Gastroesophageal sphincter (tissue), 4 donors: ENCODE measurements at places on chromosomes 3 and 15. TPM values are rescaled to one million over a fixed set of nuclear protein-coding genes. Genes with fewer than 3 reads are reported as not detected.
A peak's percentile ranks its signal among the peaks of the same experiment; 100 is the strongest.

DNA sequence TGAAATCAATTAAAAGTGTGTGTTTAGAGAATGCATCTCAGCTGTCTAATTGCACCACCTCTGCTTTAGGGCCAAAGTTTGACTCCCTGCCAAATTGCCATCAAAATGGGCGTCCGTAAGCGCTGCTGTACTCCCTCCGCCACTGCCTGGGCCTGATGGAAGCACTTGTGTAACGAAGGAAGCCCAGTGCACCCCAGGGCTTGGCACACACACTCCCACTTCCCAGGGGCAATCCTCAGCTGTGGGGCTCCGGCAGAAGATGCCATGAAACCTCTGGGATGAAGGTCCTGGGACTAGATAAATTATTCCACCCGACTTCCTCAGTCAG, 137.8 kb downstream of the RORA start:
- no peak overlapping the region for H3K4me3 ChIP-seq
- peaks cover 7% of the 10 kb centered on the region for H3K4me1 ChIP-seq
- H3K27me3 ChIP-seq = no peaks in the 10 kb centered on the region
- ATAC-seq = no peak
- H3K27ac ChIP-seq = peak overlapping the region; percentile 20

DNA sequence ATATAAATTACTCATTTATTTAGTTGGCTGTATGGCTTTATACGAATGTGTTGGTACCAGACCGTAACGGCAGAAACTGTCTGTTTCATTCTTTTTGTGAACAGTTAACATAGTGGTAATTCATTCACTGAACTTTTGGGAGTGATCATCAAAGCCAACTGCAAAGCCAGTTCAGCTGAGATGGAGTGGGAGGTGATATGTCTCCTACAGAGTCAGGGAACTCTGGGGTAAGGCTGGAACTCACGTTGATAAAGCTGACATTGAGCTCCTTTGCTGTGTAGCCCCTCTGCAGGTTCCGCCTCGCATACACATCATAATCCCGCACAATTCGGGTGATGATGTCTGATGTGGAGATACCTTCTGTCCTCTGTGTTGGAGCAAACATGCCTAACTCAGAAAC, 25.4 kb downstream of the SLC51A start:
- H3K4me3 ChIP-seq = no peak overlapping the region
- ATAC-seq = no peak
- no peak overlapping the region for H3K27ac ChIP-seq
- H3K4me1 ChIP-seq = no peaks in the 10 kb centered on the region
- H3K27me3 ChIP-seq = no peaks in the 10 kb centered on the region
- H3K36me3 ChIP-seq = peaks cover 93% of the 10 kb centered on the region

The CHDH gene
- total RNA-seq = 13.1 TPM

GRCh38 chr15:88990185-88990679, 77.1 kb upstream of the MFGE8 start:
- H3K36me3 ChIP-seq = no peaks in the 10 kb centered on the region
- H3K4me1 ChIP-seq = no peaks in the 10 kb centered on the region
- H3K4me3 ChIP-seq = no peak overlapping the region
- no peak for ATAC-seq
- no peak overlapping the region for H3K27ac ChIP-seq

GRCh38 chr3:134798681-134799311, 3.7 kb downstream of the EPHB1 start:
- ATAC-seq = no peak
- H3K27me3 ChIP-seq = peaks cover 34% of the 10 kb centered on the region
- peaks cover 52% of the 10 kb centered on the region for H3K4me1 ChIP-seq
- H3K36me3 ChIP-seq = no peaks in the 10 kb centered on the region

GRCh38 chr15:86540840-86541467, 461.3 kb downstream of the AGBL1 start:
- H3K36me3 ChIP-seq = no peaks in the 10 kb centered on the region
- no peak for ATAC-seq
- H3K4me1 ChIP-seq = no peaks in the 10 kb centered on the region
- no peaks in the 10 kb centered on the region for H3K27me3 ChIP-seq
- no peak overlapping the region for H3K27ac ChIP-seq

- no peaks in the 10 kb centered on the region for H3K36me3 ChIP-seq
- no peaks in the 10 kb centered on the region for H3K27me3 ChIP-seq
- no peaks in the 10 kb centered on the region for H3K4me1 ChIP-seq
- no peak for ATAC-seq
- H3K27ac ChIP-seq = no peak overlapping the region
Measured at GRCh38 chr3:1103525-1103924, 10.7 kb downstream of the CNTN6 start.
